ENCODE measurements at places on chromosomes 3 and 15.

DNA sequence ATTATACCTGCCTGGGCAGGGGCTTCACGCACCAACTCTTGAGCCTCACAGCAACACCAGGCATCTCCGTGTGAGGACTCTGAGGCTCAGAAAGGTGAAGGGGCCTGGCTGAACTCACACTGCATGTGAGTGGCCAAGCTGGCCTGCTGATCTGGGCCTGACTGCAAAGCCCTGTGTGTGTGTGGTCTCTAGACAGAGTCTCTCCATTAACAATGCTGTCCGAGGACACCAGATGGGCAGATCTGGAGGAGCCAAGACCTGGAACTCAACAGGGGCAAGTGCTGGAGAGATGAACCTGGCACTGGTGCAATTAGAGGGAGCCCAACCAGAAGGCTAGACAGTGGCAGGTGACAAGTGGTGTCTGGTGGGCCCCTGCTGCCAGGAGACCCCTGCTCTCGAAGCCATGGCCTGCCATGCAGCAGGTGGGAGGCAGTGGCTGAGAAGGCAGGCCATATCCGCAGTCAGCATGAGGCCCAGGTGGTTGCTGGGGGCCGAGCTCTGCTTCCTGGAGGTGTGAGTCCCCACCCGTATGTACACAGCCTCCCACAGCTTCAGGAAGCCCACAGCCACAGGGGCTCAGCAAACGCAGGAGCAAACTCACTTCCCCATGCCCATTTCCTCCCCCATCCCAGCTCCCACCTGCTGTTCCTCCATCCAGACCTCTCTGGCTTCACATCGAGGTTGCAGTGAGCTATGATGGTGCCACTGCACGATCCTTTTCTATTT is 39.0 kb downstream of the CYP11A1 start:
- no peak for DNase-seq

DNA sequence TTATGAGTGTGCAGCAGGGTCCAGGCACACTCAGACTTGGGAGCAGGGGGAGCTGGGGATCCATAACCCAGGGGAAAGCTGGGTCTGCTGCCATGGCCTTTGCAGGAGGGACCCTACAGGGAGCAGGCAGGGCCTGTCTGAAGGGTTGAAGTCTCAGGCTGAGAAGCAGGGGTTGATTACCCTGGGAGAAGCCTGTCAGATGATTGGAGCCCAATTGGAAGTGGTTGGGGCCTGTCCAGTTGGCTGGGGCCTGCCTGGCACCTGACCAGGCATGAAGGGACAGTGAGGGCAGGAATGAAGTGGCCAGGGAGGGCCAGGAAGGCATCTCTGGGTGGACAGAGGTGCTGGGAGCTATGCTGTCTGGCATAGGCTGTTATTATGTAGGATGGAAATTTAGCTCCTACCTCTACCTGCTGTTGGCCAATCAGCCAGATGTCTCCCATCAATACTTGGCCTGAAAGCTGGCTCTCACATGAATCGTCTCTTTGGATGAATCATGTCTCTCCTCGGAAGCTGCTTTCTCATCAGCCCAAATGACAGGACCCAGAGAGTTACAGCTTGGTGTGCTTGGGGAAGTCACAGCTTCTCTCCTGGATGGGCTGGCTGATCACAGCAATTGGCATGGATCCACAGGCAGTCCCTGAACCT is 27.4 kb upstream of the SLCO2A1 start:
- DNase-seq, result no peak

DNA sequence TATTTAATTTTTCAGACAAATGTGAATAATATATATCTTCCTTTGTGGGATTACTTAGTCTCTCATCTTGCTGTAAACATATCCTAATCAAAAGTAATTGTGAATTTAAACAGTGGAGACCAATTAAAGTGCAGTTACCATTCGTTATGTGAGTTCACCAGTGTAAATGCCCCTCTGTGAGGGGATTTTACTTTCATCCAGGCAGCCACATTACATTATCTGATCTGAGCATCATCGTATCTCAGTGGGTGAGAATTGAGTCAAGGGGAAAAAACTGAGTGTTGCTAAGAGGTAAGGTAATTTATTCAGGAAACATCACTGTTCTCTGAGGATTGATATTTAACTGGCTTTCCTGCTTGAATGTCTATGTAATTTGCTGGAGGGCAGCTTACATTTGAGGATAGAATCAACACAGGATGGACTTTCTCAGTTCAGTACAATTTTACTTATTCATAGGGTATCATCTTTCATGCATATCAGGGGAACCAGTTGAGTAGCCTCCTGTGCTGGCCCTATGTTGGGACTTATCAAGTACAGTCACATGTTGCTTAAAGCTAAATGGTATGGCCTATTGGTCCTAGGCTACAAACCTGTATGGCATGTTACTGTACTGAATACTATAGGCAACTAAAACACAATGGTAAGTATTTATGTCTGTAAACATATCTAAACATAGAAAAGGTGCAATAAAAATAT is 219.7 kb downstream of the CD47 start:
- no peak for DNase-seq

DNA sequence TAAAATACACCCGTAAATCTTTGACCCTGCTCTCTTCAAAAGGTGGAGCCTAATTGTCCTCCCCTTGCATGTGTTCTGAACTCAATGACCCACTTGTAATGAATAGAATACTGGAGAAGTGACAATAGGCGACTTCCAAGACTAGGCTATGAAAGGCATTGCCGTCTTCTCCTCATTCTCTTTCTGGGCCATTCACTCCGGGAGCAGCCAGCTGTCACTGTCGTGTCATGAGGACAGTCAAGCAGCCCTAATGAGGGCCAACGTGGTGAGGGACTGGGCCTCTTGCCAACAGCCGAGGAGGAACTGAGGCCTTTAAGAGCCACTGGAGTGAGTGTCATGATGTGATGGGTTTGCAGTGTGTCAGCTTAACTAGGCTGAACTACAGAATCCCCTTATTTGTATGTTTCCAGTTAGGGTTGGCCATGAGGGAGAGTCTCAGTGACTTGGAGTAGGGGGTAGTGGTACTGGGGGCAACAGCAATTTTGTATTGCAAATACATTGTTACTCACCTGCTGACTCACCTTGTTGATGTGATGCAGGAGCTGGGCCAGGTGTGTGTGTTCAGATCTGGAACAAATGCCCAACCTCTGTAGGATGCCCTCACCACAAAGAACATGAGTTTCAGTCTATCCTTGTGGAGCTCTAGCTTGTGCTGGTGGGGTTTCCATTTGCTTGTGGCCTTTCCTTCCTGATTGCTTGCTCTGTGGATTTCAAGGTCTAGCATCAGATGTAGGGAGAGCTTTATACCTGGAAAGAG is 188.5 kb upstream of the PROK2 start:
- no peak for DNase-seq

- DNase-seq, result no peak
Measured at GRCh38 chr15:75655931-75656330, 8.2 kb downstream of the SNX33 start.

All from mesothelial cell of epicardium (in vitro differentiated cells).